ENCODE measurements at places on chromosomes 3 and 15.

DNA sequence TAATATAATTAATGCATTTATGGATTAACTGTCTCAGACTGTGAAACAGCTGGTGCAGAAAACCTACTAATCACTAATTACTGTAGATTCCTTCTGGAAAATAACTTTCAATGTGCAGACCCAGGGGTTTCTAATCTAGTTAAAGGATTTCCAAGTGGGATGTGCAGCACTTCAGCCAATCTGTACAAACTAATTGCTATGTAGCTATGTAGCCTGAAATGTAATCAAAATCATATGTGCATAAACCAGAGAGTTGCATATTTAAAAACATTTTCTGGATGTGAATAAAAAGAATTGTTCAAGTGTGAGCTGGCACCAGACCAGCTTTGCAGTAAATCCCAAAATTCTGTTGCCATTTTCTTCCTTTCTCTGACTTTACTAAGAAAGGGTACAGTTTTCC is 127.5 kb upstream of the CD96 start:
- no peak for DNase-seq

DNA sequence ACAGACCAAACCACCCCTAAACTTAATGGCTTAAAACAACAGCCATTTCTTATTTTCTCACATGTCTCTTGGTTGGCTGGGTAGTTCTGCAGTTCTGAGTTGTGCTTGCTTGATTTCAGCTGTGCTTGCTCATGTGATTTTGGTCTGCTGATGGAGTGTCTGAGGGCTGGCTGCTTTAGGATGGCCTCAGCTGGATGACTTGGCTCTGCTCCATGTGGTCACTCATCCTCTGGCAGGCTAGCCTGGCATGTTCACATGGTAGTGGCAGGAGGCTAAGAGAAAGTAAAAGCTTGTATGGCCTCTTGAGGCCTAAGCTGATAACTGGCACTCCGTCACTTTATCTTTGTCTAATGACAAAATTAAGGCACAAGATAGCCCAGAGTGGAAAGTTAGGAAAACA is 4.1 kb downstream of the SV2B start:
- no peak for DNase-seq

DNA sequence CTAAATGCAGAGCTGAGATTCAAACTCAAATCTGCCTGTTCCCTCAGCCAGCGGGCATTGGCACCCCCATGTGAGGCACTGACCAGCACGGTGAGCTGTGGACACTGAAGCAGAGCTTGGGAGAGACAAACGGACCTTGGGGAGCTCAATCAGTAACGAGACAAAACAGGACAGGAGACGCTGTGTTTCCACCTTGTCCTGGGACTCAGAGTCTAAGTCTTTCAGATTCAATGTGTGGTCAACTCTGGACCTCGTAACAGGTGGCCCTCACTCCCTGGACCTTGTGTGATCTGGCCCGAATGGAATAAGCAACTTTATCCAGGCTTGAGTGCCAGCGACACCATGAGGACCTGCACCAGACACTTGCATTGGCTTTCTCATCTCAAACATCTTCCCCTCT is 232.5 kb downstream of the UACA start:
- no peak for DNase-seq

DNA sequence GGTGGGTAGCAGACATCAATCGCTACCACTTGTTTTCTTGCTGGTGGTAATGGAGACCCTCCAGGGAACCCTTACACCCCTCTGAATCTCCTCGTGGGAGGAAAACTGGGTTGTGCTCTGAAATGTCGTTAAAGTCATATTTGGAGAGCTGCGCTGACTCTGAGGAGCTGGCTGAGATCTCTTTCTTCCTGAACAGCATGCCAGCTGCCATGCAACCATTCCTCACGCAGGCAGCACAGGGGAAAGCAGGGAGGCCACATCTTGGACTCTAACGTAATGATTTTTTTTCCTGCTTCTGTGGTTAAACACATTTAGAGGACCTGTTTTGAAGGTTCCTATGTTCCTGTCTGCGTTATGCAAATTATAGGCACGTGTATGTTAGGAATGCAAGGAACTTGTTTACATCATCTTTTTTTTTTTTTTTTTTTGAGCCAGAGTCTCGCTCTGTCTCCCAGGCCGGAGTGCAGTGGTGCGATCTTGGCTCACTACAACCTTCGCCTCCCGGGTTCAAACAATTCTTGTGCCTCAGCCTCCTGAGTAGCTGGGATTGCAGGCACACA is 156.7 kb downstream of the TJP1 start:
- no peak for DNase-seq

DNA sequence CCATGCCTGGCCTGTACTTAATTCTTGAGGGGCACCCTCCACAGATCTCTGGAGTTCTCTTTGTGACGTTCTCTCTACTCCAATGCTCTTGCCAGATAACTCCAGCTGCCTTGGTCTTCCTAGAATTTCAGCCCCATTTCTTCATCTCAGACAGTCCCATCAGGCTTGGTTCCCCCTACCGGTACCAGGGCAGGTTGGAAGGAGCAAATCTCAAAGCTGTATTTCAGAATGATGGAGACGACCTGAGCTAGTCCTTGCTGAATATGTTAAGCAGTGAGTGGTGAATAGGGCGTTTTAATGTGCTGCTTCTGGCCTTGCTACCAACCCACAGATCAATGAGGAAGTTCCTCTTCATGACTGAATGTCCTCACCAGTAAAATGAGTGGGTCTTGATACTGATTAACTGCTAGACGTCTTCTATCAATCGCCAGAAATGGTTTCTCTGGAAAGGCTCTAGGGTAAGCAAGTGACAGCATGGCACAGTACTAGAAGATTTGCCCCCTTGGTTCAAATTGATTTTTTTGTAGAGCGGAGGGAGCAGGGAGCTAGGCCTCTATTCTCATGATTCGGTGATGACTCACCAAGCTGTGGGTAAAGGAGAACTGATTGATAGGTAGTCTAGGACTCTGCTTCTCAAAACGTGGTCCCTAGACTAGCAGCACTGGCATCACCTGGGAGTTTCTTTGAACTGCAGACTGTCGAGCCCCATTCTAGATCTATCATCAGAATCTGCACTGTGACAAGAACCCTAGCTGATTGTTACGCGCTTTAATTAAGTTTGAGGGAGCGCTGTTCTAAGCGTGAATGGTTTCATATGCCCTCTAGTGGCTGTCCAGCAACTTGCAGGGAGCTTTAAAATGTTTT is 67.8 kb downstream of the UBP1 start:
- peak; percentile 32 for DNase-seq

DNA sequence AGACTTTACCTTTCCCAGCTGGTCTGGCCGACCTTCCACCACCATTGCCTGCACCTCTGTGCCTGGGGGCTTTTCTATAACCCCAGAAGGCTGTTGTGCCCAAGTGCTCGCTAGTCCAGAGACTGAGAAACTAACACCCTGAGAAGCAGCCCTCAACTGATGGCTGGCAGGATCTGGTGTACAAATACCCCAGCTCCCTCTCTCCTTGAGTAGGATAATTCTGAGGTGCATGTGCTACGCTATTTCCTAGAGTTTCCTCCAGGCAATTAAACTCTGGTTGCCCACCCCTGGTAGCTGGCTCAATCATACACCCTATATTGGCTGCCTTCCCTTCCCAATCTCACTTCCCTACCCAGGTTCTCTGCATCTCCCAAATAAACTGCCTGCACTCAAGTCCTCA is 11.5 kb upstream of the SLC6A1 start:
- no peak for DNase-seq

DNA sequence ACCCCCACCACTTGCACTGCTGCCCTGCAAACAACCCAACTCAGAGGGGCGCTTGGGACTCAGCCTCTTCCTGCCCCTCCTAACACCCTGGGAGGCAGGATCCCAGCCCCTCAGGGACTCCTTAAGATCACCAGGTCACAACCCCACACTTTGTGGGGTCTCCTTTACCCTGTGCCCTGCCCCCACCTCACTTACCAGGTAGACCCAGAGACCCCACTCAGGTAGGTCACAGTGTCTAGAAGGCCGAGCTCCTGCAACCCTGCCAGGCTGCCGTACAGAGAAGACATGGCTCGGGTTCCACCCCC is 9.1 kb downstream of the PLA2G4F start:
- DNase-seq = no peak

DNA sequence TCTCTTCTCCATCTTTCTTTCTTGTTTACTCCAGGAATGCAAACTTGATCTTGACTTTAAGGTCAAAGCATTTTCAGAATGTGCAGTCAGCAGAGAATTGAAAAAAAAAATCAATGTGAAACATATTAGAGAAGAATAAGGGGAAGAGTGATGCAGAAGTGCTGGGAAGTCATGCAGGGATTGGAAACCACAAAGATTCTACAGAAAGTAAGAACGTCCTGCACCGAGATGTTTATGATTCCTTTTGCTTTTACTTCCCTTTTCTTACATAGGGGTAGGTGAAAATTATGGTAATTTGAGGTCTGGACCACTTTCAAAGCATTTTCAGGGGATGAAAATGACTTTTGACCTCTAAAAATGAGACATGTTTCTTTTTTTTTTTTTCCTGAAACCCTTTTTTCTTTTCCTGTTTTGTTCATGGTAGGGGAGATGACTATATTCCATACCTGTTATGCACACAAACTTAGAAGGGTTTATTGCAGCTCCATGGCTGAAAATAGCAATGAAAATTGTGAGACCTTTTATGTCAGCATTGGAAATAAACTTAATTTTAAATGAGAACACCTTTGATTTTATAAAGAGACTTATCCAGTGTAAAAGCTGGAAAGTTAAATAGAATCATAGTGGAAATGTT is 623.5 kb upstream of the TBL1XR1 start:
- no peak for DNase-seq

GRCh38 chr3:60931452-60931851 is 319.8 kb downstream of the FHIT start:
- no peak for DNase-seq

DNA sequence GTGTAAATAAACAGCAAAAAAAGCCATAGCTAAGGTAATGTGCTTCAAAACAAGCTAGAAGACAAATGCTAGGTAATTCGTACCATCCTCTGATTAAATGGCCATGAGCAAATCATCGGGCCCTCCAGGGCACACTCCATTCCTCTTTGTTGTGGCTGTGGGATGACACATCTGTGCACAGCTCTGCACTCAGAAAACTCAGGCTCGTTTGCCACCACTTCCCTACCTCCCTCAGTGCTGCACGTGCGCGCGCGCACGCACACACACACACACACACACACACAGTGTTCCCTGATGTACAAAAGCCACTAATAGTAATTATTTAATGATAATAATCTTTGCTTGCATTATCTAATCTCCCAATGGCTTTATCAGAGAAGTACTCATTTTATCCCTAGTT is 336.6 kb downstream of the FEZF2 start:
- no peak for DNase-seq

DNA sequence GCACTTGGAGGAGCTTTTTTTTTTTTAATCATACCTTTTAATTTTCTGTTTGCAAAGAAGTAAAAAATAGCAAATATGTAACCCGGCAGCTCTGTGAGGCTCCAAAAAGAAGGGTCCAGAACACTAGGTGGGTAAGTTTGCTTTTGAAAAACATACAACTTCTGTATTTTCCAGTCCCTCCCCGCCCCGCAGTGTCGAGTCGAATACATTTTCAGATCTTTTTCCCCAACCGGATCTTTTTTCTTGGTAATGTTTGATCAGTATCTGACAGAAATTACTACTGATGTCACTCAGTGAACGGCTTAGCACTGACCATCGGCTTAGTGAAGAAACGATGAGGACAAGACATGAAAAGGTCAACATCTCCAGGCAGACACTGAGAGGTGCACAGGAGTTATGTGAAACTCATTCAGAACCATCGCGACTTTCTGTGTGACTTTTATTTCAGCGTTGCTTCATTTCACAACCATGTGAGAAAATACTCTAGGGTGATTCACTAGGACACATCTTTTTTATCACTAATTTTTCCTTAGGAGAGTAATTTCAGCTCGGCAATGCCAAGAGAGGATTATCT is 11.0 kb downstream of the ISL2 start:
- no peak for DNase-seq

- peak; percentile 28 for DNase-seq
Observed at GRCh38 chr3:107431246-107432012, 54.2 kb downstream of the CCDC54 start.

- no peak for DNase-seq
Observed at GRCh38 chr3:131485119-131485518, 17.7 kb downstream of the MRPL3 start.

- no peak for DNase-seq
Observed at GRCh38 chr15:51048308-51048707, 46.4 kb downstream of the TNFAIP8L3 start.

DNA sequence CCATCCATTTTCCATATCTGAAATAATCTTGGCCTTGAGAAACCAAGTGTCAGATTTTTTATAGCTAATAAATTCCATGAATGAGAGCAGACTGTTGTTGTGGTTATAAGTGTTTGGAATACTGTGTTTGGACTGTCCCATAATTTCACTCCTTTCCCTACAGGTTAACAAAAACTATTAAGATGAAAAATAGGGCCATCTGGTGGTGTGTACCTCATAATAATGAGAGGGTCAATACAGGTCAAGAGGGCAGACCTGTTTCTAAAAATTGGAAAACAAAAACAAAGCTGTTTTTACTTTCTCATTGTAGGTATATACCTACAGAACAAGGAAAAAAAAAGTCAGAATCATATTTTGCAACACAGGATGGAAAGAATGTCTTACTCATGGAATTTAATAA is 553.8 kb upstream of the SGO1 start:
- no peak for DNase-seq

DNA sequence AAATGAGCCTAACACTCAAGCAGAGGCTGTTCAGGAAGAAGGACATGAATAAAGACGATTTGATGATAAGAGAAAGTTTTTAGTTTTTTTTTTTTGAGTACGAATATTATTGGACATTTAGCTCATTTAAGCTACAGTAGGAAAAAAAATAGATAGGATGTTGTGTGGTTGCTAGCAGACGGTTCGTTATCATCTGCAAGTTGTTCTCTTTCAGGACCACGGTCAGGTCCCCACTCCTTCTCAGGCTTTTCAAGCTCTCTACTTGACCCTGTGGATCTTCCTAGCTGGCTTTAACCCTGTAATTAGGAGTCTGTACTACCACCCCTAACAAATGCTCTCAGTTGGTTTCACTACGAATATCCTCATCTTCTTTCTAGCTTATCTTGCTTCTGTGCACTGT is 1.1 kb downstream of the KCNH8 start:
- no peak for DNase-seq

DNA sequence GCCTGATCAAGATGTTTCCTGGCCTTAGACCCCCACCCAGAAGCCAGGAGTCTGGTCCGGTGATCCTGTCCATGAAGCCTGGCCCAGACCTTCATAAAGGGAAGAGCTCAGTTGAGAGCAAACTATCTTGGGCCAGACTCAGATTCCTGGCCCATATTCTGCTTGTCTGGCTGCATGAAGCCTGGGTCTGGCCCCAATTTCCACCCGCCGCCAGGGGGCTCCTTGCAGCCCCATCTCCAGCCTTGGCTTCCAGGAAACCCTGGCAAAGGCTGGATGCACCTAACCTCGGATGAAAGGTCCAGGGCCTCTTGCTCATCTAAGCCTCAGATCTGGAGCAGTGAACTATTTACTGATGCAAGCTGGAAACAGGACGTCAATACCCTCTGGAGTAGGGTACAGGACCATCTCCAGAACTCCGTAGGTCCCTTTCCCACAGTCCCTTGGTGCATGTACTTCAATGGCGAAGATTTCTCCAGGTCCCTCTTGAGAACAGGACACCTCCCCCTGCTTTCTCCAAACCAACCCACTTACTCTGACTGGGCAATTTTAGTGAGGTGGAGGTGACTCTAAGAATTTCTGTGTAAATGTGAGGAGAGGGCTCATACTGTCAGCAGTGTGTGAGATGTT is 5.6 kb downstream of the FOXL2 start:
- no peak for DNase-seq

GRCh38 chr15:70714565-70714964 is 48.8 kb downstream of the UACA start:
- DNase-seq = no peak
